ENCODE measurements at places on chromosomes 5 and 9.

DNA sequence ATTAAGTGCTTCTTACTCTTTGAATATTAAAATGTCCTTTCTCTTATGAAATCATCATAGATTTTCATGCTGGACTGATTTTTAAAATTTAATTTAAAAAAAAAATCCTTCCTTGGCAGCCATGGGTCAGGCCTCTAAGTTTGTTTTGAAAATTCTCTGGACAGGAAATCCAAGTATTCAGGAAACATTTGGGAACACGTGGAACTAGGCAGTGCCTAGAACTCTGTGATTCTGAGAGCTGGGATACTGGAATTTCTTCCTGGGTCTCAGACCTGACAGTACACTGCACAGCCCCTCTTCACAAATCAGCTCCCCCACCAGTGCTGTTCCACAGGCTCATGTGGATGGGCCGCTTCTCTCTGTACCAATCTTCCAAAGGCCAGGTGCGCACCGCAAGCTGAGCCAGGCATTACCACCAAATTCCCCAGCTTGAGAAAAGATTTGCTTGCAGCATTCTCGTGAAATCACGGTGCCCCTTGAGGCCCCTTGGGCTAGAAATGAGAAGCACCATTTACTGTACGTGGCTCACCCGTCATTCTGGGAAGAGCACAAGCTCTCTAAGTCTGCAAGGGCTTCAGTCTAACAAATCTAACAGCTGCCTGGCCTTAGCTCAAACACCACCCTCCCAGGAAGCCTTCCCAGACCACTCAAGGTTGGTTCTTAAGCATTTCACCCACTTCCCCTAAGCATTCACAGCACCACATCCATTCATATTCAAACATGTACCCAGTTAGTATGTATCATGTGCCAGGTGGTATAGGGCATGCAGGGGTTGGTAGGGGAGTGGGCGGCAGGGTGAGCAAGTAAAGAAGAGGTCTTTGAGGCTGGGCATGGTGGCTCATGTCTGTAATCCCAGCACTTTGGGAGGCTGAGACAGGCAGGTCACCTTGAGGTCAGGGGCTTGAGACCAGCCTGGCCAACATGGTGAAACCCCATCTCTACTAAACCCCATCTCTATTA is 26.5 kb downstream of the B4GALT1 start:
- no peak for DNase-seq

DNA sequence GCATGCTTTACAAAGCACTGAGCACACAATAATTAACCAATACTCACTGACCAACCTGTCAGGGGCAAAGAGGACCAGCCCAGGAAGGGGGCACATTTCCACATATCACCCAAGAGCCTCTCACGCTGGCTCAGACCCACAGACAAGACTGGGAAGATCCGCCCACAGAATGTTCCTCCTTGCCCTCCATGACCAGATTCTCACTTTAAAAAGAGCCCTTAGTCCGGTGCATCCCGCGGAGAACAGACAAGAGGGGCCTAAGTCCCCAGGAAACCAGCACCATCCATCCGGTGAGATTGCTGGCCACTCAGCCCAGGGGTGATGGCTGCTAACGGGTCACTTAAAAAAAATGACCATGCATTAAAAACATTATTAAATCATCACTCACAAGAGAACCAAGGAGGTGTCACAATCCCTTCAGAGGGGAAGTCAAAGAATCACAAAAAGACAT is 32.9 kb downstream of the SEMA4D start:
- no peak for DNase-seq

DNA sequence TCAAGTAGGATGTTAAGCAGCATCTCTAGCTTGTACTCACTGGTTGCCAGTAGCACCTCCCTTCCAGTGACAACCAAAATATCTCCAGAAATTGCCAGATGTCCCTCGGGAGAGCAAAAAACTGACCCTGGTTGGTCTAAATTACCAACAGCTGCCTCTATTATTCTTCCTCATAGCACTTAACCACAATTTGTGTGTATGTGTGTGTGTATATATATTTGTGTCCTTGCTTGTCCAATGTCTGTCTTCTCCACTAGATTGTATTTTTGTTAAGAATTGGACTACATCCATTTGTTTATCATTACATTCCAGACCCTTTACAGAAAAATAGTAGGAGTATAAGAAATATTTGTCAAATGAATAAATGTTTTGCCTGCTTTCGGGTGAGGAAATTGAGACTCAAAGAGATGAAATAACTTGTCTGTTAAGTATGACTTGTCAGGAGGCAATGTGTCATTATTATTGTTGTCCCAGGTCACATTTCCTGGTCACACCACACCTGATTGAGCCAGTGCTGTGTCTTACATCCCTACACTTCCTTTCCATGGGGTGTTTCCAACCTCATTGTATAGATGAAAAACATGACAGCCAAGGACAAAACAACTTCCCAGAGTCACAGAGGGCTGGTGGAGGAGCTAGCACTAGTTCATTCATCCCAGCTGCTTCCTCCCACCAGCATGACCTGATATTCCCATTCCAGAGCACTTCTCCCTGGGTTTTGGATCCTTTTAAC is 11.4 kb upstream of the GRPEL2 start:
- no peak for DNase-seq

GRCh38 chr9:68551191-68551590 is 10.5 kb upstream of the TMEM252 start:
- DNase-seq = no peak

GRCh38 chr9:93183663-93184431 is at the start of gene WNK2:
Gene WNK2, plus strand, starts transcription at chr9:93184139. Its CDS starts 791 bp downstream, at chr9:93184930.
- peak; percentile 88 for DNase-seq

GRCh38 chr5:157312492-157312891 is 46.6 kb downstream of the CYFIP2 start:
- peak; percentile 52 for DNase-seq

- DNase-seq = no peak
Measured at GRCh38 chr9:122309861-122310260, 45.2 kb downstream of the MRRF start.

GRCh38 chr5:15943487-15943886 is 236.1 kb downstream of the MARCHF11 start:
- DNase-seq = no peak

DNA sequence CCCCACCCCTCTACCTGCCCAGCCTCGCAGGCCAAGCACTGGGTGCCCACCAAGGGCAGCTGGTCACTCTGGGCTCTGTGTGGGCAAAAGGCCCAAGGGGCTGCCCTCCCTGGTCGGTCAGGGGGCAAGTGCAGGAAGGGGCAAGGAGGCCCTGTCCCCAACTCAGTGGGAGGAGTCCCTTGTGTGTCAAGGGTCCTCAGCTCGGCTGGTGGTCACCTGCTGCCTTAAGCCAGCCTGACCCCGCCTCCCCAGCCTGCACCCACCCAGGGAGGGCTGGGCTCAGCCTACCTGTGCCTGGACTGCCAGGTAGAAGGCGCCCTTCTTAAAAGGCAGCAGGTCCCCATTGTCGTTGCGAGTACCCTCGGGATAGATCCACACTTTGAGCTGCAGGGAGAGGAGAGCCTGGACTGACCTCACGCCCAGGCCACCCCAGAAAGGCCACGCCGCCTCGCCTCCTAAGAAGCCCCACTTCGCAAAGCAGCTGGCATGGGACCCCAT is 10.9 kb downstream of the AGPAT2 start:
- no peak for DNase-seq

GRCh38 chr5:172694061-172694460 is 53.0 kb downstream of the NEURL1B start:
- no peak for DNase-seq

DNA sequence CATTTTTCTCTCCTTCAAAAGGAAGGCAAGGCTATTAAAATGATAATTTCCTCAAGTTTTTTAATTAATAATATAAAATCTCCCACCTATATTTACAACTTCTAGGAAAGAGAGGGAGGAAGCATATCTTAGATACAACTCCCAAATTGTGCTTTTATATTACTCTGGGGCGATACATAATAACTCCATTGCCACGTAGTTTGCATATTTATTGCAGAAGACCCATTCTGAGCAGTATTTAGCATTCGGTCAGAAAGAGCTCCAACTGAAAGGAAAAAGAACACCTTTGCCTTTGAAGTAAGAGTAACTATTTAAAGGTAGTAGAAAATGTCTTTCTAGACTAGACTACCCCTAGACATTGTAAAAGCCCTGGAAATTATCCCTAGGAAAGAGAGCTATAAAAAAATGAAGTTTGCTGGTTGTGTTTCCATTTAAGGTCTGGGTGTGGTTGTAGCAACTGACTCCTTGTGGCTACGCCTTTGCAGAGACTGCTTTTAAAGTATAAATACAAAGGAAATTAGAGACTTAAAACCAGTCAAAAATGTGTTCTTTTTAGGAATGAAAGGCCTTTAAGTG is 566.1 kb downstream of the ZNF608 start:
- no peak for DNase-seq

DNA sequence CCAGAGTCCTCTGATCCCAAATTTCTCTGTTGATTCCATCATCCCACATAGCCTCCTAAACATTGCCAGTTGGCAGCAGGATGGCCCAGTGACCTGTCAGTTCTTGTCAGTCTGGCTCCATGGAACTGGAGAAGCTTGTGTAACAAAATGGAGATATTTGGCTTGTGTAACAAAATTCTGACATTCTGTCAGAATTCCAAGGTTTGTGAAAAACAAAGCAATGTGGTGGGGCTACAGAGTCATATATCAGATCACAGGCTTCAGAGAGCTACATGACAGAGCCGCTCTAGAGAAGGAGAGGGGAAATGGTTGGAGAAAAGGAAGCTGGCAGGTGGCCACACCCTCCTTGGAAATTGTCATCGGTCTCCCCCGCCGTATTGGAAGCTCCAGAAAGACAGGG is 75.4 kb upstream of the MAN2A1 start:
- no peak for DNase-seq

DNA sequence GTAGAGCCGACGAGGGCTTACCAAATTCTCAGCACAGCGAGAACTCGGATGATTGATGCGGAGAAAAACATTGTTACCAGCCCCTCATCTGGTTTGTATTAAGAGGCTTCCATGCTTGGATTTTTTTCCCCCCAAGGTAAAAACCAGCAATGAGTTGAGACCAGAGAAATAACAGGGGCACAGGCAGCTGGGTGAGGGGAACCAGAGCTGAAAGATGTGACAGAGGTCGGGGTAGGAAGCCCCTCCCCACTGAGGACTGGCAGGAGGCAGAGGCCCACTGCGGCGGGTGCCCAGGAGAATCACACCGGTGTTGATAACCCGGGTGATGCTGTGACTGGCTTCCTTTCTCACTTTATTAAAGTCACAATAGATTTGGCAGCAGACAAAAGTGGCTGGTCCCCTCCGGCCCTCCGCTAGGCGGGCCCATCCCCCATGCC is 116.5 kb upstream of the PHYKPL start:
- no peak for DNase-seq

- no peak for DNase-seq
Measured at GRCh38 chr9:89804766-89805531, 200.1 kb downstream of the GADD45G start.

- no peak for DNase-seq
Measured at GRCh38 chr5:180332051-180332517, 21.1 kb downstream of the GFPT2 start.

- DNase-seq = no peak
Measured at GRCh38 chr9:129968690-129969485, 74.1 kb downstream of the FNBP1 start.

DNA sequence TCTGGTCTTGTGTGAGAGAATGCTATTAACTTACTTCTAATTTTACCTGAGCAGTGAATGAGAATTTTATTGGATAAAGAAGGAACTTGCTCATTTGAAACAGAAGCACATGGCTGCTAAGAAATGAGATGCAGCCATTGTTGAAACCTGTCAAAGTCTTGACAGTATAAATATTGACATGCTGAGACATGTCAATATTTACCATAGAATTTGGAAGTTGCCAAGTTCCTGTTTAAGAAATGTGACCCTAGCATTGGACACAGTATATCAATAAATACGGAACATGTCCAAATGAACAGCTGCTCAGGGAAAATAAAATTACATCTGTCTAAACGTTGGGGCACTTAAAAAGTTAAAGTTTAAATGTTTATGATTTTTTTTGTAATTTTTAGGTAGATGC is 7.8 kb downstream of the XRCC4 start:
- no peak for DNase-seq
